ENCODE measurements at places on chromosomes 7 and 10.

DNA sequence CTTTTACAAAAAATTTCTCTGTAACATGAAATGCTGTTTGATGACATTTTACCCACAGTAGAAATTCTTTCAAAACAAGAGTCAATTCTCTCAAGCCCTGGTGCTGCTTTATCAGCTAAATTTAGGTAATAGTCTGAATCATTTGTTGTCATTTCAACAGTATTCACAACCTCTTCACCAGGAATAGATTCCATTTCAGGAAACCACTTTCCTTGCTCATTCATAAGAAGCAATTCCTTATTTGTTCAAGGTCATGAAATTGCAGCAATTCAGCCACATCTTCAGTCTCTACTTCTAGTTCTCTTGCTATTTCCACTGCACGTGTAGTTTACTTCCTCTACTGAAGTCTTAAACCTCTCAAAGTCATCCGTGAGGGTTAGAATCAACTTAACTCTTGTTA, 14.1 kb downstream of the STAG3 start:
- no peak for DNase-seq

GRCh38 chr7:37405603-37406122, 43.0 kb downstream of the ELMO1 start:
- no peak for DNase-seq

DNA sequence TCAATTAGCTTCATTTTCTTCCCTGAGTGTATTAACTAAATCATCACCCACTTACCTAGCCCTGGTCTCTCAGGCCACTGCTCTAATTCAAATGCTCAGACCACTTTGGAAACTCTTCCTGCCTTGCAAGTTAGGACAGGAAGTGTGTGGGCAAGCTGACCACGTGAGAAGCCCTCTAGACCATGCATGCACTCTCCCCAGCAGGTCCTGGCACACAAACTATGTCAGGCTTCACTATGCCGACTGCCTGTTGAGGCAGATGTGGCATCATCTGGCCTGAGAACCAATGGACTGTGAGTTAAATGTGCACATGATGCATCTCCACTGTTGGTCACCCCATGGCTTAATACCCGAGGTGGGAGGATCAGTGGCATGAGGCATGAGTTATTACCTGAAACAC, 439.6 kb downstream of the GRID1 start:
- DNase-seq = no peak

GRCh38 chr7:151309311-151309710, 32.3 kb upstream of the NUB1 start:
- no peak for DNase-seq

DNA sequence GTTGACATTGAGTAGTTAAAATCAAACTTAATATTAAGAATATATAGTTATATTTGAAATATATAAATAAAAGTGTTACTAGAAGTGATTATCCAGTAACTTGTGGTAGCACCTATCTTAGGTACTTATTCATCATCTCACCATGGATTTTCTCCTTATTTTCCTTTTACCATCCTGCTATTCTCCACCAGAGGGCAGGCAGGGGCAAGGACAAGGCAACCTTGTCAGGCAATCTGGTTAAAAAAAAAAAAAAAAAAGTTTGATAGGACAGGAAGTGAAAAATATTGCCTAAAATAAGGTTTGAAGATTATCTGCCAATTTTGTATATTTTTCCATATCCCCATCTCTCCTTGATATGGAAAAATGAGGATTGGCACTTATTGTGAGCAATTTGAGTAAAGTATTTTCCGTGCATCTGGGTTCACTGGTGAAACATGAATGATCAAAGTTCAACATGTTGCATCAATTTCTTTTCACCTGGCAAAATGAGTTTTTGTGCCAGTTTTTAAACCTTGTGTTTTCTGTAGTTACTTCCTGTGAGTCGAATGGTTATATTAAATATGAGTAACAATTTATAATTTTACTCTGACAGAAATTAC, 256.7 kb downstream of the AGMO start:
- no peak for DNase-seq

DNA sequence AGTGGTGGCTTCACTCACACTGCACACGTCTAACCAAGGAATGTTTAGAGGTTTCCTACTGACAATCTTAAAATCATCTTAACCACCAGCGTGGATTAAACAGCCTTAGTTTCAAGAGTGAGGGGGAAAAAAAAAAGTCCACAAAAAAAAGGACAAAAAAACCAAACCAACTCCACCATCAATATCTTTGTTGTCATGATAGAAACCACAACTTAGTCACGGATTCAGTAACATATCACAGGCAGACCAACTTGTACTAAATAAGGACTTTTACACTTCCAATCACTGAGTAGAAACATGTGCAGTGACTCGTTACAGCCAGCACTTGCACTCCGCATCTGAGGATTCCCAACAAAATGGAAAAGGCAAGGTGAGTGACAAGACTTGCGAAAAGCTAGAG, 46.5 kb downstream of the FAM171A1 start:
- no peak for DNase-seq

DNA sequence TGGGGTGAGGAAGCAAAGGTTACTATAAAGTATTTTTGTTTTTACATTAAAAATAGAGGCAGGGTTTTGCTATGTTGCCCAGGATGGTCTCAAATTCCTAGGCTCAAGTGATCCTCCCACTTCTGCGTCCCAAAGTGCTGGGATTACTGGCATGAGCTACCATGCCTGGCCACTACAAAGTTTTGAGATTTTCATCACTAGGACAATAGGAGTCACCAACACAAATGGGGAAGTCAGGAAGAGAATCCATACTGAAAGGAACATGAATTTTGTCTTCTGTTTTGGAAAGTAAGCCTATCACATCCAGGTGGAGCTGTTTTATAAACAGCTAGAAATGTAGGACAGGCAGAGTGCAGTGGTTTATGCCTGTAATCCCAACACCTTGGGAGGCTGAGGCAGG, 20.0 kb upstream of the CAPZA2 start:
- DNase-seq = no peak

DNA sequence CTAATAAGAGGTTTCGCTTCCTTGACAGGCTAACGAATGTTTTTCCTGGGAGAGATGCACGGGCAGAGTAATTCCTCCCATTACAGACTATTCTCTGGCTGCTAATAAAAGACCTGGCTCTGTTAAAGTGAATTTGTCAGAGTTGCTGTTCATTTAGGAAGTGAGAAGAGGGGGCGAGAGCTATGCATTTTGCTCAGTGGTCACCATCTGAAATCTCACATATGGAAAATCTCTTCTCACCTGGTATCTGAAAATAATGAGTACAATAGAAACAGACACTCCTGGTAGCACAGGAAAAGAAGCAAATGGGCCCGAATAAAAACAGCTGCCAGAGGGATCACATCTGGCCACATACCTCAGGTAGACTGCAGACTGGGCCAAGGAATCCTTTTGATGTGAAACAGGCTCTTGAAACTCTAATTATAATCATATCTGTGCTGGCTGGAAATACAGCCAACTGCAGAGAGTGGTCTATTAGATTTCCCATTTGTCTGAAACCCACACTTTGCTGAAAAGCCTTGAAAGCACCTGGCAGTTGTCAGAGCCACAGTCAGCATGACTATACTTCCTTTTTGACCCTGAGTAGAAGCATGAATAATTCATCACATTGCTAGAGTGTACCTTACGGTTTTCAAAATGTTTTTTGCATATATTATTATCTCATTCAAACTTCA, 33.6 kb downstream of the AOAH start:
- no peak for DNase-seq

GRCh38 chr10:5531558-5532306, 7.0 kb downstream of the CALML3 start:
- no peak for DNase-seq

- DNase-seq = no peak
These were observed 20.4 kb downstream of the GRB10 start for GRCh38 chr7:50762337-50762736.

GRCh38 chr10:110642204-110643034, 1.7 kb upstream of the RBM20 start:
- no peak for DNase-seq

GRCh38 chr10:10734356-10735064, 283.2 kb upstream of the CELF2 start:
- DNase-seq = no peak

- DNase-seq = no peak
These were observed 77.9 kb downstream of the ZMIZ1 start for GRCh38 chr10:79146611-79147130.

DNA sequence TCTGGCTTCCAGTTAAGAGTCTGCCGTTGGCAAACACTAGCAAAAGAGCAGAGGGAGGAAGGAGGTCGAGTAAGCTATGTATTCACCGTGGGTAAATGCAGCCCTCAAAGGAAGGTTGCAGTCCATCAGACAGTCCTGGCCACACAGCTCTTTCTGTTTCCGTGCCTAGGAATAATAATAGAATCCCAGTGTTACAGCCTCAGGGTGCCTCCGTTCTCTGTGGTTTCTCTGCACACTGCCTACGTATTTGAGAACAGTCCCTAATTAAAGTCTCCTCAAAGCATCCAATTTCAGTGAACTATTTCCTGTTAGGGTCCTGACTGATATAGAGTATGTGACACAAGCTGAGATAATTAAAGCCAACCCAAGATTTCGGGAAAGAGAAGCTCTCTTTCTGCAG, 176.7 kb downstream of the GPAM start:
- DNase-seq = no peak

- no peak for DNase-seq
These were observed 668.2 kb downstream of the CCSER2 start for GRCh38 chr10:84996580-84996979.

GRCh38 chr7:1978656-1979590, 253.8 kb downstream of the MAD1L1 start:
- DNase-seq = no peak

DNA sequence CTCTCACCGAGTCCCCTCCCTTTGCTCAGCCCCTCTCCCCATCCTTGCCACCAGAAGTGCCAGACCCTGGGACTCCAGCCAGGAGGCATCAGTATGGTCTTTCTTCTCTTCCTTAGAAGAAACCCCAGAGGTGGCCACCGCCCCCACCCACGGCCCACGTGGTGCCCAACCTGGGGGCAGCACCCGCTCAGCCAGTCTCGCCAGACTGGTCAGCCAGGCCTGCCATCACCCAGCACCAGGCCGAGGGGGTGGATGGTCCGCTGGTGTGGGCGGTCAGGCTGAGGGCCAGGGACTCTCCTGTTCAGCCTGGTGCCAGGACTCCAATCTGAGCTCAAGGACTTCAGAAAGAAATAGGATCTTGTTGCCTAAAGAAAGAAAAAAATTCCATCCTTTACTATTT, 5.8 kb upstream of the CLDN4 start:
- no peak for DNase-seq

DNA sequence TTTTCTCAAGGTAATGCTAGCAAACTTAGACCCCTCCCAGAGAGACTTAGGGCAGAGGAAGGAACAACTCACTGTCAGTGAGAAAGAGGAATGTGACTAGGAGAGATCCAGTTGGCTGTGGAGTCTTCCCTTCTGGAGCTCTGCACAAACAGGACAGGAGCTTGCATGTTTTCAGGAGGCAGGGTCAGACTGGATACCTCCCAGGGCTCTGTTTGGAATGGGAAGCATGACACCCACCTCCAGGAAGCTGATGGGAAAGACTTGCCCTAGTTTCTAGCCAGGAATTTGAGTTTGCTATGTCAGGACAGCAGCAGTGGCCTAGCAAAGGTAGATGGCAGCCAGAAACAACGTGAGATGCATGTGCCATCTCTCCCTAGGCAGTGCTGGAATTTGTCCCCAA, 40.6 kb downstream of the GHRHR start:
- no peak for DNase-seq

- DNase-seq = no peak
These were observed 3.1 kb downstream of the CSTF2T start for GRCh38 chr10:51696251-51696650.

- peak; percentile 85 for DNase-seq
These were observed at the start of gene ZNF25 for GRCh38 chr10:37976091-37976879. Gene ZNF25, minus strand, starts transcription at chr10:37976647. Its CDS starts 4,925 bp downstream, at chr10:37971722.

- DNase-seq = no peak
These were observed 32.5 kb upstream of the GPR158 start for GRCh38 chr10:25142116-25142864.

DNA sequence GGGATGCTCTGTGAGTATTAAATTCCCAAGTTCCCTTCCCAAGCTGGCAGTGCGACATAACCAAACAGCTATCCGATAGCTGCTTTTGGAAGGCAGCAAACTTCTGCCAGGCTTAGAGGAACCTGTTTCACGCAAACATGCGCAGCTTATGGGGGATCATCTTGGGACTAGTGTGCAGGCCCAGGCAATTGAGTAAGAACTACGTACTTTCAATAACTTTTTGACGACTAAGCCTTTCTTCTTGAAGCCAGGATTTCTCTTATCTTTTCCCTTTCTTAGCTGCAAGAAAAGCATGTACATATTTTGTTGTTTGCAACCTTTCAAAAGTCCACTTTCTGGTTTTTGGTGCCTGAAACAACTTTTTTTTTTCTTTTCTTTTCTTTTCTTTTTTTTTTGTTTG, 28.7 kb upstream of the SEPHS1 start:
- no peak for DNase-seq

DNA sequence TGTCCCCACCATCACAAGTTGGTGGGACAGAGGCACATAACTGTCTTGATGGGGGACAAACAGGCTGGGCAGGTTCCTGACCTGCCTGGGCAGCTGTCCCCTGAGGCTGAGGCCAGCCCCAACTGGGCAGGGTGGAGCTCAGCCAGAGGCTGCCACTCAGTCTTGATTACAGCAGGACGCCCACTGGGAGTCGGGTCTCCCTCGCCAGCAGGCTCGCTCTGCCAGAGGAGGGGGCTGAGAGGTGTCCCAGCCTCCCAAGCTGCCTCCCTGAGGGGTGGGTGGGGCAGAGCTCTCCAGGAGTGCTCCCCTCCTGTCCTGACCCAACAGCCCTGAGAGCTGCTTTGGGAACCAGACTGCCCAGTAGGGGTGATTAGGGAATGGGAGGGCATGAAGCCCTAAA, 1.8 kb upstream of the CAMK2G start:
- DNase-seq = no peak

DNA sequence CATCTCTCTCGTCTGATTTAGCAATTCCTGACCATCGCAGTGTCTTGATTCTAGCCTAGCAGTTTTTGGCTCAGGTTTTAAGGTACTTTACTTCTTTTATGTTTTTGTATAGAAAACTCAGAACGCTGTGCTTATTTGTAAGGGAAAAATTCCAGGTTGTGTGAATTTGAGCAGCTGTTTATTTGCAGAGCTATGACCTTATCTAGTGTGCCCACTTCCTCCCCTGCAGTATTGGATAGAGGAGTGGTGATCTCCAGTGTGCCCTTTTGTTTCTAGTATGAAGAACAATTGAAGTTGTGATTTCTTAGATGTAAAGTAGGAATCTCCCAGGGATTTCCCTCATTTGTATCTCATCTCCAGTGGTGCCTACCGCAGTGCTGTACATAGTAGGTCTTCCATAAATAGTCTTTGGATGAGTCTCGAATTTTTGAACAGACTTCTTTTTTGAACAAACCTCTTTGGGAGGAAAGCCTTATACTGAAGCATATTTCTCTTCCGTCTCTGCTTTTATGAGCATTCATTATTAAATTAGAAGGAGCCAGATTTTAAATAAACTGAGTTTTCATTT, 40.0 kb downstream of the GARS1 start:
- no peak for DNase-seq

- DNase-seq = no peak
These were observed 85.8 kb downstream of the NRP1 start for GRCh38 chr10:33248638-33249037.
